ENCODE measurements at places on chromosomes 5 and 9. TPM values are rescaled to one million over a fixed set of nuclear protein-coding genes. Genes with fewer than 3 reads are reported as not detected.

Gene IL31RA
- not detected for total RNA-seq

Gene NDFIP1
- total RNA-seq: 230 TPM

Gene LHX3
- total RNA-seq: not detected

Gene C5orf52
- not detected for total RNA-seq

Gene PDE6A
- total RNA-seq: not detected

Gene ANGPTL2
- total RNA-seq: 1.9 TPM

Gene BARHL1
- not detected for total RNA-seq

Gene ADAMTS12
- 0.63 TPM for total RNA-seq

Gene PCDHA11
- 80.4 TPM for total RNA-seq

Gene CDC42SE2
- total RNA-seq: 84.8 TPM

Gene ENTREP1
- 4.1 TPM for total RNA-seq

Gene SPATA31D4
- total RNA-seq: not detected

Gene PCDHB2
- total RNA-seq: 20.3 TPM

Gene CHSY3
- total RNA-seq: 26.6 TPM

Gene GCNT4
- total RNA-seq: 0.94 TPM

Gene PIP5KL1
- 3.4 TPM for total RNA-seq

Gene KIF24
- total RNA-seq: 4.1 TPM

Gene LCN6
- total RNA-seq: not detected

Gene RABL6
- total RNA-seq: 54.5 TPM

Gene BTNL3
- total RNA-seq: not detected

Gene UIMC1
- 77.3 TPM for total RNA-seq

Gene PTGS1
- 0.31 TPM for total RNA-seq

Gene SH3GL2
- 81.1 TPM for total RNA-seq

Gene MARCHF3
- 14.4 TPM for total RNA-seq

Gene ARHGAP26
- total RNA-seq: 20.0 TPM

Gene SPATA31E1
- total RNA-seq: not detected

Gene PNPLA7
- 3.8 TPM for total RNA-seq

Gene NRG2
- total RNA-seq: 8.1 TPM
